ENCODE measurements at places on chromosomes 11 and 22.

DNA sequence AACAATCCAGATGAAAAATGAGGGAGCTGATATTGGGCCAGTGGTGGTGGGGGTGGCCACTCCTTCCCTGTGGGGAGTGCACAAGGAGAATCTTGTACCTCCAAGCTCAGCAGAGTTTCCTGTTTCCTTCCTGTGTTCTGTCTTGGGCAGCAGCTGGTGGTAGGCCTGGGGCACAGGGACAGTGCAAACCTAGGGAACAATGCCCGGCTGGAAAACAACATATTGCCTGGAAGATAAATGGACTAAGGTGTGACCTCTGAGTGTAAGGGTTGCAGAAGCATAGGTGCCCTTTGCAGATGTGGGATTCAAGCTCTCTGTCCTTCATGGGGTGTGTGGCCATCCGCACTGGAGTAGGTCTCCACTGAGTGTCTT is 5.8 kb upstream of the JAM3 start:
- no peak for DNase-seq

DNA sequence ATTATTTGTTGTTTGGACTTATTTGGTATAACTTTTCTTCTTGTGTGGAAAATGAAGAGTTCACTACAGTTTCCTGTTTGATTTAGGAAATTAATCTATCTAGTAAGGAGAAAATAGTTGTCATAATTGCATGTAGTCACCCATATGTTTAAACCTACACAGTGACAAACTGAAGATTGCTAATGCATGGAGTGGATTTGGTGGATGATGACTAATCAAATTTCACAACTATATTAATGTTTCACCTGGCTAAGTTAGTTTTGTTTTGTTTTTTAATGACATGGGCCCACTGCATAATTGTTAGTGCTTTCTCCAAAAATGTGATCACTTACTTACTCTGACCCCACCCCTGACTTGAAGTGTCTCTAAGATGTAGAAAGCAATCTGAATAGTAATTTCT is 170.6 kb downstream of the DYNC2H1 start:
- DNase-seq, result no peak

- no peak for DNase-seq
Measured at GRCh38 chr11:112023104-112023503, 2.1 kb upstream of the DLAT start.

DNA sequence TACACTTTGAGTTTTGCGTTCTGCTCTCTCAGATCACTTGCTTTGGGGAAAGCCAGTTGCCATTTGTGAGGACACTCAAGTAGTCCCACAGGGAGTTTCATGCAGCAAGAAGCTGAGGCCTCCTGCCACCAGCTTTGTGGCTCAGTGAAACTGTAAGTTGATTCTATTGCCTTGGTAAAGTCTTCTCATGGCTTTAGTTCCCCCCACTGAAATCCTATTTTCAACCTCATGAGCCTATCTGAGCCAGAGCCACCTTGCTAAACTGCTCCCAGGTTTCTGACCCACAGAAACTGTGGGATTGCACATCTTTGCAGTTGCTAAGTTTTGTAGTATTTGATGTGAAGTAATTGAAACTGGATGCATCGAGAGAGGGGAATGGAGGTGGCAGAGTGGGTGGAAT is 85.4 kb upstream of the TOP3B start:
- no peak for DNase-seq

DNA sequence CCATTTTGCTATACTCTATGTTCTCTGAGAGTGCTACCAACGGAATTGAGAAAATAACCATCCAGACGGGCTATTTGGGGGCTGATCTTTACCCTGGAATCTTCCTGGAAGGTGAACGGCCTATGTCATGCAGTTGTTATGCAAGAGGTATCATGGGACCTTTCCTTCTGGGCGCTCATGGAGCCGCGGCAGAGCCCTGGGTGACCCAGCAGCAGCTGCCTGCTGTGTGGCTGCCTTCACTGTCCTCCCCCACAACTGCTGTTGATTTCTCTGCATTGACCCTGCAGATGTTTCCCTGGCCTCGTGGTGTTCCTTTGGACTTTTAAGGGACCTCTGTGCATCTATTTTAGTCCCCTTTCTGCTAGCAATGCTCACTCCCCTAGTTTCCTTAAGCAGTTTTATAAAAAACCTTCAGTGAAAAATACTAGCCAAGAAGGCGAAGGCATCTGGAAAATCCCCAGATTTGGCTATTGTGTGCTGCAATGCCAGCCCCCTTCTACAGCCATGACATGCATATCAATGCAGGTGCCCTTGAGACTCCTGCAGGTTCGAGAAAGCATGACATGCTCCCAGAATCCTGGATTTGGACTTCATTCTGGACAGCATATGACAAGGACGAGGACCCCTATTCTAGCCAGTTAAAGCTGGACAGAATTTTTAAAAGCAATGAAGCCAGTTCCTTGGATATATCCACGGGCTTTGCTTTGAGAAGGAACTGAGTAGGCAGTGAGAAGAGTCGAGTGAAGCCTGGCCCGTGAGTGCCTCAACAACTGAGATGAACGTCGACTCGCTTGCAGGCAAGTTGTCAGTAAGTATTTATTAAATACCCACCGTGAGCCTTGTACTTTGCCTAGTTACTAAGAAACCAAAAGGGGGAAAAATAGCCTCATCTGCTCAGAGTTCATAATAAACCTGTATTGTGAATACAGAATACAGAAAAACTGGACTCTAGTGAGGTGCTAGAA is at the start of gene SLC25A18:
Gene SLC25A18 (plus strand): TSS at position 593 of the 965 bp plus-strand sequence. CDS start 16,447 bp downstream, outside the sequence.
- DNase-seq, result no peak
